ENCODE measurements at places on chromosomes 1 and 21.

- ATAC-seq, result no peak
These were observed 79.1 kb downstream of the GABPA start for GRCh38 chr21:25813917-25814316.

DNA sequence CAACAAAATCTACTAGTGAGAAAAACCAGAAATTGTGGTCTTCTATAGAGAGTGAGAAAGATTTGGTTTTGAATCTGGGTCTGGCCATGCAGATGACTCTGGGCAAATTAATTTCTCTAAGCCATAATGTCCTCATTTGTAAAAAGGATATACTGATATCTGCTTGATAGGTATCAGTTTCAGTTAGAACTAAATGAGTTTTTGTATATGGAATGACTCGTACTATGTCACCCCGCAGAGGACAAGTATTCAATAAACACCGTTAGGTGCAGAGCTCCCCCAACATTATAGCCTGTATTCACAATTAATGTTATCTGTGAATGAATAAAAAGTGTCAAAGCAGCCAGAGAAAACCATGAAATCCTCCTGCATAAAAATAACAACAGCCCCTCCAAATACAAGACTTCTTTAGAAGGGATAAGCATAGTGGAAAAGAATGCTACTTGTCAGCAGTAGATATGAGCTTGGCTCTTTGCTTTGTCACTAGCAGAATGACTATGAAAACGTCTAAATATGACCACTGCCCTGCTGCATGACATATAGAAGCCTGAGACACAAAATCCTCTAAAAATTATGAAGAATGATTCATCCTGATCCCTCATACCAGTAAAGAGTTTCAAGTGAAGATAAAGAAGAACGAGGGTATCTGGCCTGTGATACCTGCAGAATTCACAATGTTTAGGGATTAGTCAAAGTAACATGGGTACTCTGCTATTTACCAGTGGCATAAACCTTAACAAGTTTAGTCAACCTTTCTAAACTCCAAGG, 17.8 kb downstream of the SCAF4 start:
- peak; percentile 51 for ATAC-seq

DNA sequence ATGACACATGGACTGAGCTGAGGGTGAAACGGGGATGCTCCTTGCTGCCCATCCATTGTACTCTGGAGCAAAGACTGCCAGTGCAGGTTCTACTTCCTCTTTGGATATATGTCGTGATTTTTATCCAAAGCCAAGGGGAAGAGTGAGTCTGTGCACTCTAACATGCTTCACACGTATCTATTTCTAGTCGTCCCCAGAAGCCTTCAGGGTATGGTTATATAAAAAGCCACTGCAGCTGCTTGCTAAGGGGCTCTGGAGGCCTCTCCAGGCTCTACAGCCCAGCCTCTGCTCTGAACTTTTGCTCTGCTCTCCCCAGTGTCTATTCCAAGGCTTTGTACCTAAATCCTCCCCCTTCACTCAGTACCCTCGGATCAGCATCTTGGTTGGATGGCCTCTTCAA, 20.1 kb downstream of the PAFAH2 start:
- ATAC-seq, result no peak

DNA sequence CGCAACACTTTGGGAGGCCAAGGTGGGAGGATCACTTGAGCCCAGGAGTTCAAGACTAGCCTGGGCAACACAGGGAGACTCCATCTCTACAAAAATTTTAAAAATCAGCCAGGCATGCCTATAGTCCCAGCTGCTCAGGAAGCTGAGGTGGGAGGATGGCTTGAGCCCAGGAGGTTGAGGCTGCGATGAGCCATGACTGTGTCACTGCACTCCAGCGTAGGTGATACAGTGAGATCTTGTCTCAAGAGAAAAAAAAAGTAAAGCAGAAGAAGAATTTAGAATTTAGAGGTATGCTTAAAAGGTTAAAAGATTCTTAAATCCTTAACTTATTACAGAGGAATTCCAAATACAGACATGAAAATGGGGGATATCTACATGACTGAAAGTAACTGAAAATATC, 79.5 kb downstream of the SMYD3 start:
- ATAC-seq, result no peak

DNA sequence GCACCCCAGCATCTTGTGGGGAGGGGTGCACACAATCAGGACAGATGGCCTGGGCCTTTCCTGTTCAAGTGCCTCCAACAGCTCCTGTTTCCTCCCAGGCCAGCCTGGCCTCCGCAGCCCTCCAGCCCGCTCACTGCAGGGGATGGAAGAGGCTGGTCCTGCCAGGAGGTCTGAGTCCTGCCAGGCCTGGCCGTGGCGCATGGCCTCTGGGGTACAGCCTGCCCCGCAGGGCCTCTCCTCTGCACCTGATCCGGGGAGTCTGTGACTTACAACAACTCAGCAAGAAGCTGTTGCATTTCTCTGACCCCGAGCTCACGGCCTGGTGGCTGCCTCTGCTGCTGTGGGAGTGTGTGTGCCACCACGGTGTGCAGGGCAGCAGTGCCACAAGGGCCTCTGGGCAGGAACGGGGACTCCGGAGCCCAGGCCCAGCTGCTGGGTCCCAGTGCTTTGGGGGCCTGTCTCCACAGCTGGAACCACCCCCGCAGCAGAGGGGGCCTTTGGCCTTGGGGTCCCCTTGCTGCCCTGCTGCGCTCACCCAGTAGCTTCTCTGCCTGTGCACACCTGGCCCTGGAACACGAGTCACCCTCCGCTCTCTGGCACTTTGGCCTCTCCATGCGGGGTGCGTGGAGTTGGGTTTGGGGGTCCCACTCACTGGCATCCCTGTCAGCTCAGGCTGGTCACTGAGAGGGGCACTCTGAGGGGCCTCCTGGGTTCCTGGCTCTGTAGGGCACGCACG, 17.4 kb upstream of the LRRC3 start:
- ATAC-seq, result no peak

DNA sequence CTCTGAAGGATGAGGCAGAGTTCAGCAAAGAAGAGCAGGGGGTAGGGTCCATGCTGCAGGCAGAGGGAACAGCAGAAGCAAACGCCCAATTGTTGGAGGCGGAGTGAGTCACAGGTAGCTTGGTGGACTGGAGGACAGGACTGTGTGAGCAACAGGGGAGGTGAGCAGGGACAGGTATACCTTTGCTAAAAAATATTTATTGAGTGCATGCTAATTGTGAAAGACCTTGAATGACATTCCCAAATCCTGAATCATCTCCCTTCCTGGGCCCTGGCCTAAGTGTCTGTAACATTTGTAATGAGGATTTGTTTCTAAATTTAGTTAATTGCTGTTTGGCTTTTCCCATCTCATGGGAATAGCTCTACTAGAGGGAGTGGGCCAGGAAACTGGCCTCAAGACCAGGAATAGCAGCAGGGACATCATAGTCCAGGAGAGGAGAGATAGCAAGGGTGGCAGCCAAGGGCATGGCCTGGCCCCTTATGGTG, 123.7 kb downstream of the FOXD2 start:
- ATAC-seq, result no peak

- ATAC-seq, result peak; percentile 67
These were observed 14.1 kb downstream of the COP1 start for GRCh38 chr1:176193023-176193422.
